Stimulated activated CD8-positive, alpha-beta memory T cell treated with anti-CD3 and anti-CD28 coated beads, Interleukin-7, amount 100 ng/mL, for 24 hours (primary cell): ENCODE measurements at places on chromosomes 7 and 10.
A peak's percentile ranks its signal among the peaks of the same experiment; 100 is the strongest.

DNA sequence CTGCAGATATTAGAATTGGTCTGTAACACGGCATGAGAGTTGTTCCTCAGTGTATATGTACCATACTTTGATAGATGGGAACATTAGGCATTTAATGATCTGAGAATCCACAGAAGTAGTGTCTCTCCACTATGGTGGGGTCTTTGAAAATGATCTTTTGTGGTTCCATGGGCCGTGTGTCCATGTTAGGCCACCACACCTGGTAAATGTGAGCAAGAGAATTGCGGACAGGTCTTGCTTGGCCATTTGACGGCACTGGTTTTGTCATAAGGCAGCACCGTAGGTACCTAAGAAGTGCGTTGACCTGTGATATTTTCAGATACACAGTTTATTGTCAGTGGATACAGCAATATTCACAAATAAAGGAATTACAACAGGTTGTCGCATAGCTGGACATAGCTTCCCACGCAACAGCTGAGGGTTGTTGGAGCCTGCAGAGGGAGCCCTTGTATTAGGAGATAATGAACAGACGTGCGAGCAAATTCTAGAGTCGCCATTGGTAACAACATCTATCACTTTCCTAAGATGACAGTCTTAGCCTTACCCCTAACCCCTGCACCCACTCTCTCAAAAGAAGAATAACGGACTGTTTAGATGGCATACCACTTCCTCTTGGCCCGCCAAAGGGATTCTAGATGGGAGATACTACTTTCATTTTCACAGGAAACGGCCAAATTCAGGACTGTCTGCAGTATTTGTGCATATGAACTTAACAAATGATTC, 111.4 kb downstream of the COL28A1 start:
- no peak for DNase-seq

DNA sequence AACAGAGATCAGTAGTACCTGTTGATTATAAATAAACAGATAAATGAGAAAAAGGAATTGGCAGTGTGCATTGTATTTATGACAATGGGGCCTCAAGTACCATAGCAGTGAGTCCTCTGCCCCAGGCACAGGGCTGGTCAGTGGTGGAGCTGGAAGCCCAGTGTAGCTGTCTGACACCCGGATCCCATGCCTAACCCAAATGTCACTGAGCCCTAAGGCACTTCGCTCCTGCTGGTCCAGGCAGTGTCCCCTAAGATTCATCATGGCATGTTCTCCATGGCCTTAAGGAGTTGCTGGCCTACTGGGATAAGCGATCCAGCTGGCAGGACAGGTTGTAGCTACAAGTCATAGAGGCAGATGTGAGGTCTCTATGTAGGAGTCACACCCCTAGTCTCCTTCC, 3.3 kb upstream of the ZNF736 start:
- DNase-seq: no peak

DNA sequence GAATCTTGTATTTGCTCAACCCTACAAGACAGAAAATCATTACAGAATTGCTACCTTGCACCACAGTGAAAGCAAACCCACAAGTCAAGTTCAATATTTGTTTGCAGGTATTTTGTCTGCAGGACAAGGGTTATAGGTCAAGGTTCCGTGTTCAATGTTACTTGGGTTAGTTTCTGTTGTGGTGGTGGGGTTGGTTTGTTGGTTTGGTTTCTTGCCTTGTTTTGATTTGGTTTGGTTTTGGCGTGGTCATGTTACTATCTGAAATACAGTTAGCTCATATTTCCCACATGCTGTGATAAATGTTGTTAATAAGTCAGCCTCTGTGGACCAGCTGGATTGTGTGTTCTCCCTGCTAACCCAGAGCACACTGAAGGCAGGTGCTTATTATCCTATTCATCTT, 75.6 kb upstream of the INSIG1 start:
- no peak for DNase-seq

- DNase-seq: no peak
These were observed 31.8 kb upstream of the VCL start for GRCh38 chr10:73965890-73966768.

DNA sequence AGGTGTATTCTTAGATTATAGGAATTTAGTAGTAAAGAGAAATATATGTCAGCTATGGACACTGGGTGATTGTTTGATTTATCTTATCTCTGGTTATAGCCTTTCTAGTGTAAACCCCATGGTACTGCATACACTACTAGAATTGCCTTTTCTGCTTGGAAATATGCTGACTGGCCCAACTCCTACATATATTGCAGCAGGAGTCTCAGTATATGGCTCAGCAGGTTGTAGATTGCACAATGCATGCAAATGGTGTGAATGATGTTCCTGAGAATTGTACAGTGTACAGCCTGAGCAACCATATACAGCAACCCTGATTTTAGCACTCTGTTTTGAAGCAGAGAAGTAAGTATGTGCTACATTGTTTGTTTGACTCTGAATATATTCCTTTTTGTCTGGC, 153.4 kb upstream of the NPY start:
- DNase-seq: no peak

DNA sequence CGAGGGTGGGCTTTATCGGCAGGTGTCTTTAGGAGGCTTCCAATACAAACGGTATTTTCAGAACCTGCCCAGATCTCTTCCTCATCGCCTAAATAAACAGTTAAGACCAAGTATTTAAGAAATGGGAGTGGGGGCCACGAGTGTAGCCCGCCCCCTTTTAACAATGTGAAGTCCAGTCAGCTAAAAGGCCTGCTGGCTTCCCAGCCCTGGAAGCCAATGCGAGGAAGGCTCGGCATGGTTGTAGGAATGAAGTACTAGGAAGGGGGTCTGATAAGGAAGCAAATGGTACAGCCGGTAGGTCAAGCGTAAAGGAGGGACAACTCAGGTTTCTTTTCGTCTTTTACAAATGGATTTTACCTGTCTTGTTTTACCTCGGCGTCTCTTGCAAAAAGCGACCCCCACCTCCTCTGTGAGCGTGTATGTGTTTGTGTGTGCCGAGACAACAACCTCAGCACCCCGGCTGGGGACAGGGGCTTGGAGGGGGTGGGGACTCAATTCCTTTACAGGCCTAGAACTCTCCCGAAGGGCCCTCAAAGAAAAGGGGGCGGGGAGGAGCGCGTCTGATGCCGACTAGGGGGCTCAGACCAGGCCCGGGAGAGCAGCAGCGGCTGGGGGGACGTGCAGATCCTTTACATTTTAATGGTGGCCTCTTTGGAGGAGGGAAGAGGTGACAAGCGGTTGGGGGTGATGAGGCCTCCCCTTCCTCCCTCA, 147.6 kb downstream of the GPR85 start:
- peak; percentile 10 for DNase-seq

DNA sequence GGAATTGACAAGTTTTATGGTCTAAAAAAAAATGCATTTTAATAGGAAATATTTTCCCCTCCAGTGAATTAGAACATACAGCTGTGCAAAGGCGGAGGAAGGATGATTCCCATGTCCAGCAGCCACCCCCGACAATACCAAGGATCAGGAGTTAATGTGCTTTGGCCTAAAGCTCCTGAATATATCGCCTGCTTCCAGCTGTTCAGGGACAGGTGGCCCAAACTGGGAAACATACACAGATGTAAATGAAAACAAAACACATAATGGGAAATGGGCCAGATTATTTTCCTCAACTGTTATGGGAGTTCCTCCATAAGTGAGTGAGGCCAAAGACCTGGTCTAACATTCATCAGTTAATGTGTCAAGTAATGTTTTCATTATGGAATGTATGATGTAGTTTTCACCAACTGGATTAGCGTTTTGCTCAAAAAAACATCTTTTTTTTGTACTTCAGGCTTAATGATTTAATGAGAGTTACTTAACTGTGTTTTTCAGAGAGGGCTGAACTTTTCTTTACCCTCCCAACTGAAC, 55.1 kb upstream of the LAMB1 start:
- no peak for DNase-seq

GRCh38 chr10:103470761-103471653, 8.0 kb downstream of the CALHM3 start:
- peak; percentile 38 for DNase-seq

DNA sequence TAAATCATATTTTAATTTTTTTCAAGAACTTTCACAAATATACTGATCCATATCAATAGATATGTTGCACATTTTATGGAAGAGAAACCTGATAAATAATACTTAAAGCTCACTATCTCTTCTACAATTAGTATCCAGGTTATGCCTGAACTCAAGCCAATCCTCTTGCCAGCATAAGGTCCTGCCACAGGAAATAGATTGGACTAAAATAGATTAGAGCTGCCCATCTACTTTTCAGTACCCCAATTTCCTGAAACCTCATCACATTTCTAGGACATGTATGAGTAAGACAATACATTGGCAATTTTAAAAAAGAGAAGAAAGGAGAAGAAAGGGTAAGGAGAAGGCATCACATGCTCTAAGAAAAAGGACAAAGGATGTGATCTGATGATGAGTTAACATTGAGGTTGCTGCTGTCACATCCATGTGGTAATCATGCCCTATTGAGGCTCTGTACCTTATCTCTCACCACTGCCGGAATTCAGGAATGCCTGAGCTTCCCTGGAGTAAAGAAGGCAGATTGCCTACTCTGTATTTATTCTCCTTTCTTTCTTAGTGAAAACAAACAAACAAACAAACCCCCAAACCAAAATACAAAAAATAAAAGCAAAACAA, 199.7 kb downstream of the ANK3 start:
- no peak for DNase-seq

DNA sequence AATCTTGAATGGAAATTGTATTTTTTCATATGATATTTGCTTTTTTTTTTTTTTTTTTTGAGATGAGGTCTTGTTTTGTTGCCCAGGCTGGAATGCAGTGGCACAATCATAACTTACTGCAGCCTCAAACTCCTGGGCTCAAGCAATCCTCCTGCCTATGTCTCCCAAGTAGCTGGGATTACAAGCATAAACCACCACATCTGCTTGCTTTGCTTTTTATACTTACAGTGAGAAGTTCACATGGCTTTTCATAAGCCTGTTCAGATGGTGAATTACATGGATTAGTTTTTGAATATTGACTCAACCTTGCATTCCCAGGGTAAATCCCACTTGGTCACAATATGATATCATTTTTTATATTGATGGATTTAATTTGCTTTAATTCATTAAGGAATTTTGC, 22.0 kb downstream of the LRRD1 start:
- no peak for DNase-seq

GRCh38 chr7:146216396-146217041, 99.9 kb downstream of the CNTNAP2 start:
- no peak for DNase-seq

DNA sequence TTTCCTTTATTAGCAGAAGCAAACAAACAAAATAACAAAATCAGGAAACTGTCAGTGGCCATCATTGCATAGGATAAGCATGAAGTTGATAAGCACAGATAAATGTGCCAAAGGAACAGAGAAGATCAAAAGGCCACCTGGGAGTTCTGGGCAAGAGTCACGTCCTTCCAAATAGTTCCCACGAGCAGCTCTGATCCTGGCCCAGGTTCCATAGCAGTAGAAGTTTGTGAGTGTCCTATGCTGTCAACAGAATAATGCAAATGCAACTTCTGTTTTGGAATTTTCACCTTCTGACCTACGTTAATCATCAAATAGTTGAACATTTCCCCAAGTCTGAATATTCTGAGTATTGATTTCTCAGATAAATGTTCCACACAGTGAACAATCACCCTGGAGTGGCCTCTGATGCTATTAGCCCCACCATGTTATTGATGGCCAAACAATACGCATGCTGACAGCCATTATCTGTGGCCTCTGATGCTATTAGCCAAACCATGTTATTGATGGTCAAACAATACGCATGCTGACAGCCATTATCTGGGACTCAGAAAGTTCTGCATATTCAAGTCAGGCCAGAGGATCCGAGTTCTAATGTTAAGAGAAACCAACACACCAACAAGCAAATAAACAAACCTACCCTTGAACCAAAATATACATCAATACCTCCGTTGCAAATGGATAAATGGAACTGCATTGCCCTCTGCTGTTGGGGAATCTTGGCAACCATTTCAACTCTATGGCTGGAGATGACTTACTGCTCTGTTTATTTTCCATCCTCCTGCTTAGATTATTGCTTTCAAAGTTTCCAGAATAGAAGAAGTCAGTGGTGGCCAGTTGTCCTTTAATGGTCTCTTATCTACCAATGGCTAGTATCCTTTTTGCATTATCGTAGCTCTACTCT, 63.3 kb downstream of the MRC1 start:
- no peak for DNase-seq

GRCh38 chr10:62049624-62050345, 148.3 kb downstream of the ARID5B start:
- DNase-seq: no peak

- DNase-seq: no peak
These were observed 112.0 kb downstream of the NT5C2 start for GRCh38 chr10:103080891-103081581.

DNA sequence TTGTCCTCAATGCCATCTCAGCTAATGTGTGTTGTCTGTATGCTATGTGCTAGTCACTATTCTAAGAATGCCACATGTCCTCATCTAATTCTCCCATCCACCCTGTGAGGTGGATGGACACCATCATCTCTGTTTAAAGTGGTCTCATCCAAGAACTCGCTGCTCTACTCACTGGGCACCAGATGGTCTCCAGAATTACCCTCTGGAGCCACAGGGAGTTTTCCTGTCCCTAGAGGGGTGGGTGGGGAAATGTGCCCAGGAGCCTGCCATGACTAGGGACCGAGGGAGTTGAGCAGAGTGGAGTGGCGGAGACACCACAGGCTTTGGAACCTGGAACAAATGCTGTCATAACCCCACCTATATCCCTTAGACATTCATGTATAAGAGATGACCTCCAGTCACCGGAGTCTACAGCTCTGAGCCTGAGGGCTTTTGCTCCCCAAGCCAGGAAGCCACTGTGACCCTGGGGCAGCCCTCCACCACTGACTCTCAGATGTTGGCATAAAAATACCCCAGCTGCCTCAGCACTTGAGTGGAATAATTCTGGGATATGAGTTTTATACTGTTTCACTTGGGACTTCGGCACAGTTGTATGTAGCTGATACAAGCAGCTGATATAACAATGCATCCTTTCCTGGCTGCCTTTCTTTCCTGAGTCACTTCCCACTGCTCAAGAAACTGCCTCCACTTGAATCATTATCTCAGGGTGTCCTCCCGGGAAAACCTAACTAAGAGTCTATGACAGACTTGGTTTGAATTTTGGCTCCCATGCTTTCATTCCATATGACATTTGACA, 61.5 kb upstream of the RAPGEF5 start:
- no peak for DNase-seq
